ENCODE measurements at places on chromosomes 1 and 21. TPM values are rescaled to one million over a fixed set of nuclear protein-coding genes. Genes with fewer than 3 reads are reported as not detected.

FMOD gene
- not detected for total RNA-seq

DNA sequence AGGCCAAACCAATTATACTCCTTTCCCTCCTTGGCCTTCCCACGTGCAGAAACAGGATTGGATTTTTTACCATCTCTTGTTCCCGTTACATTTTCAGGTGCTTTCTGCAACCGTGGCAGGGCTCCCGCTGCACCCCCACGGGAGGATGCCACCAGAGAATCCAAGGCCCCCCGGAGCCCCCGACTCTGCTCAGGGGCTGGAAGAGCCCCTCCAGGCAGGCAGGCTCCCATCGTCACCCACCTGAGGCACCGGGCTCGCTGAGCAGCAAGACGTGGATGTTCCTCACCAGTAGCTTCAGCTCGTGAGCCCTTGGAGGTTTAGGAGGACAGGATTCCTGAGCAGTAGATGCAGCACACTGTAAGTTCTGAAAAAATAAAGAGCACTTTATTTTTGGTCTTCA lies 35.2 kb upstream of the PRDM15 start:
- DNase-seq = no peak

DNA sequence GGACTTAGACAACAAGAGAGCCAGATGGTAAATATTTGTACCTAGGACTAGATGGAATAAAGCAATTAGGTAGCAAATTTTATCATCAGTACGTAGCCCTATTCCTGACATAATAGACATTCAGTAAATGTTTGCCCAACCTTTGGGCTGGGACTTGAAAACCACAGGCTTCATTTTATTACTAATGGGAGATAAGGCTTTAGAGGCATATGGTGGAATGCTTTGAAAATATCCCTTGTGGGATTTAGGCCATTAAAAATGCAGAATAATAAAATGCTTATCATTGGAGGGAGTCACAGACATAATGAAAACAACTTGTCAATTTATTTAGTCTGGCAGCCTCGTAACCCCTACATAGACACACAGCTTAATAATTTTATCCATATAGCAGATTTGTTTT lies 296.1 kb upstream of the SPAG17 start:
- no peak for DNase-seq

DNA sequence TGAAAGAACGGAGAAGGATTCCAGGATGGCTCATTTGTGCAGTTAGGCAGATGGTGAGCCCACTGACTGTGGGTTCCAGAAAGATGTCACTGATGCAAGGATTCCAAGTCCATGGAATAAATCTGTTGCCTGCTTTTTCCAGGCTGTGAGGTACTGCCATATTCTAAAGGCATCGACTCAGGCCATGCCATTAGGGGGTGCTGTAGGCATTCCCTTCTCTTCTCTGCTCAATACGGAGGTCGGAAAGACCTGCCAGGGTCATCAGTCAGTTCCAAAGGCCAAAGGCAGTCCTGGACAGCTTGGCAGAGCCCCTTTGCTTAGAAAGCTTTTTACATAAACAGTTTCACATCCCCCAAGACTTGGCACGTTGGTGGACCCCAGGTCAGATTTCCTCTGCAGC lies 31.7 kb upstream of the TMEM125 start:
- DNase-seq = peak; percentile 67

- DNase-seq = no peak
Measured at GRCh38 chr1:61950418-61950817, 208.1 kb downstream of the PATJ start.
